ENCODE measurements at places on chromosomes 2 and 18.

GRCh38 chr2:75432761-75433361 lies 127.9 kb downstream of the EVA1A start:
- no peaks in the 10 kb centered on the region for H3K36me3 ChIP-seq
- peak; percentile 65 for DNase-seq
- peaks cover 6% of the 10 kb centered on the region for H3K4me1 ChIP-seq
- no peak overlapping the region for H3K4me3 ChIP-seq
- H3K27me3 ChIP-seq: peaks cover 12% of the 10 kb centered on the region
- peak overlapping the region; percentile 78 for H3K27ac ChIP-seq

DNA sequence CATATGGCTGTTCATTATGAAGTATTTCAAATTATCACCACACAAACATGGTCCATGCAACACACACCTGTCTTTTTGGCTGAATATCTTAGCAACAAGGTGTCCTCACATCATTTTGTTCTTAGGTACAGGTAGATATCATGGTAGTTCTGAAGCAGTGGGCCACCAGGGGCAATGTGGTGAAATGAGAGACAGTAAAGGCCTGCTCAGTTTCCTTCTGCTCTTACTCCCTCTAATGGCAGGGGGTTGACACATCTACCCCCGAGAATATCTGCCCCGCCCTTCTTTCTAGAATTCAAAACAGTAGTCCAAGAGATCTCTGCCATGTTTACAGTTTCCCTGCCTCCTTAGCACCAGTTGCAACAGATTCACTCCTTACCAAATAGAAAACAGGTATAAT lies 147.0 kb upstream of the KLHL14 start:
- no peak overlapping the region for H3K4me3 ChIP-seq
- H3K27ac ChIP-seq: no peak overlapping the region
- H3K27me3 ChIP-seq: peaks cover 5% of the 10 kb centered on the region
- no peak for DNase-seq
- peaks cover 4% of the 10 kb centered on the region for H3K4me1 ChIP-seq
- H3K36me3 ChIP-seq: no peaks in the 10 kb centered on the region

DNA sequence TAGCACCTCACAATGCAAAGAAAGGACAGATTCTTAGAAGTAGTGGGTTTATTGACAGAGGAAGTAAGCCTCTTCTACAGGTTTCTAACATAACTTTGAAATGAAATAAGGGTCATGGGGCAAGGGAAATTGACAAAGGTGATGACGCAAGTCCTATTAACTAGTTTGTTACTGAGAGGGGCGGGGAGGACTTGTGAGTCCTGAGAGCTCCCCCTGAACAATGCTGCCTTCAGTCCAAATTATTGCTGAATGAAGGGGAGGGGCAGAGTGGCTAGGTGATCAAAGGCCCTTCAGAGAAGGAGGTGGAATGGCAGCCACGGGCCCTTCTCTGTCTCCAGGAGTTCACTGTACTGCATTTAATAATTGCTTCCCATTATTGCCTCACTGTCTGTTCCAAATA lies 390.0 kb downstream of the MEIS1 start:
- H3K27me3 ChIP-seq: no peaks in the 10 kb centered on the region
- H3K27ac ChIP-seq: no peak overlapping the region
- DNase-seq: no peak
- H3K4me3 ChIP-seq: no peak overlapping the region
- H3K4me1 ChIP-seq: no peaks in the 10 kb centered on the region
- H3K36me3 ChIP-seq: no peaks in the 10 kb centered on the region

DNA sequence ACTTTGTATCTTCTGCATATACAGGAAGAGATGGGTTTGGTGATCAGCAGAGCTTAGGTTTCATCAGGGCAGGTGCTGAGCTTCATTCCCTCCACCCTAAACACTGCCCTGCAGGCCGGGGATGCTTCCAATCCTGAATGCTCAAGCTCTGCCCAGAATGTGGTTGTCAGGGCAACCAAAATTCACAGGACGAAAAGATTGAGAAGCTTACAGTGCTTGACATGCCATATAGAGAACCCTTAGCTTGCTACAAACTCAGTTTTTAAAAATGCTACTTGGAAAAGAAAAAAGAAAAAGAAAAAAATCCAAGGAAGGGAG lies 65.6 kb downstream of the SH3RF3 start:
- DNase-seq: no peak
- no peak overlapping the region for H3K27ac ChIP-seq
- no peak overlapping the region for H3K4me3 ChIP-seq
- no peaks in the 10 kb centered on the region for H3K27me3 ChIP-seq
- no peaks in the 10 kb centered on the region for H3K36me3 ChIP-seq
- peaks cover 14% of the 10 kb centered on the region for H3K4me1 ChIP-seq

DNA sequence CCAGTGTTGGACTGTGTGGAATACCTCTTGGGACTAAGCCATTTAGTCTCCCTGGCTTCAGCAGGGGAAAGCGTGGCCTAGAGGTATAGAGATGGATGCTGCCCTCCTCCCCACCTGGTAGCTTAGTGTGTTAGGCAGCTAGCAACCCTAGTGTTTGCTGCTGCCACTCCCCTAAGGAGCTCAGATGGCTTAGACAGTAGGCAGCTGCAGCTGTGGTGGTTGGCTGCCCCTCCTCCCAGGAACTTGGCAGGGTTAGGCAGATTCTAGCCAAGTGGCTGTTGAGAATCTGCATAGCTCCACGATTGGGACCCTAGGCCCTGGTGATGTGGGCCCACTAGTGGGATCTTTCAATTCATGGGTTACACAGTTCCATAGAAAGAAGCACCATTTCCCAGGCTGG lies 550.4 kb upstream of the CHAC2 start:
- H3K4me1 ChIP-seq: no peaks in the 10 kb centered on the region
- no peak for DNase-seq
- no peaks in the 10 kb centered on the region for H3K27me3 ChIP-seq
- H3K36me3 ChIP-seq: no peaks in the 10 kb centered on the region
- H3K4me3 ChIP-seq: no peak overlapping the region

- no peaks in the 10 kb centered on the region for H3K4me1 ChIP-seq
- no peak overlapping the region for H3K27ac ChIP-seq
- no peak overlapping the region for H3K4me3 ChIP-seq
- H3K36me3 ChIP-seq: peaks cover 86% of the 10 kb centered on the region
- DNase-seq: peak; percentile 53
- H3K27me3 ChIP-seq: no peaks in the 10 kb centered on the region
Measured at GRCh38 chr2:54665436-54665856, 58.0 kb upstream of the EML6 start.

GRCh38 chr2:8217468-8218030 lies 464.3 kb upstream of the ID2 start:
- no peak overlapping the region for H3K27ac ChIP-seq
- peak; percentile 7 for DNase-seq
- H3K36me3 ChIP-seq: no peaks in the 10 kb centered on the region
- H3K27me3 ChIP-seq: no peaks in the 10 kb centered on the region
- H3K4me1 ChIP-seq: no peaks in the 10 kb centered on the region

- H3K4me1 ChIP-seq: no peaks in the 10 kb centered on the region
- no peak overlapping the region for H3K4me3 ChIP-seq
- no peaks in the 10 kb centered on the region for H3K27me3 ChIP-seq
- no peak overlapping the region for H3K27ac ChIP-seq
- H3K36me3 ChIP-seq: no peaks in the 10 kb centered on the region
- no peak for DNase-seq
Measured at GRCh38 chr2:43941966-43942365, 53.8 kb downstream of the LRPPRC start.

DNA sequence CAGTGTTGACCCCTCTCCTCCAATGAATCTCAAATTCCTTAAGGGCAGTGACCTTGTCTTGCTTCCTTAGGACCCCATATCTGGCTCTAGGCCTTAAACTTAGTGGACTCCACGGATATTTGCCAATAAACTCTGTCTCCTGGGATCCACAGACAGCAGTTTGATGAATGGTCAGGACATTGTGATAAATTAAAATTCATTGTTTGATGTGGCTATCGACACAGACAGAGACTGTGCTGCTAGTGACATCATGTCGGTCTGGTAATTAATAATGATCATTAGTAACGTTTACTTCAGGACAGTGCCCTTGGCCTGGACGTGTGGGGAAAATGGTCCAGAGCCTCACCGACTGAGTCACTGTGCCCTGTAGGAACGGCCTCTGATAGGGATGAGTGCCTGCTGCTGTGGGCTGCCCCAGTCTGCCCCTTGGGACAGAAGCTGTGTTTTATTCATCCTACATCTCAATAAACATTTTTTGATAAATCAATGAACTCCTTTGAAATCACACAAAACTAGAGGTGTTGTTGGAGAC lies 5.2 kb upstream of the SLC35F6 start:
- DNase-seq: peak; percentile 61
- H3K36me3 ChIP-seq: no peaks in the 10 kb centered on the region
- H3K27me3 ChIP-seq: no peaks in the 10 kb centered on the region
- peaks cover 19% of the 10 kb centered on the region for H3K4me1 ChIP-seq
- H3K4me3 ChIP-seq: no peak overlapping the region

DNA sequence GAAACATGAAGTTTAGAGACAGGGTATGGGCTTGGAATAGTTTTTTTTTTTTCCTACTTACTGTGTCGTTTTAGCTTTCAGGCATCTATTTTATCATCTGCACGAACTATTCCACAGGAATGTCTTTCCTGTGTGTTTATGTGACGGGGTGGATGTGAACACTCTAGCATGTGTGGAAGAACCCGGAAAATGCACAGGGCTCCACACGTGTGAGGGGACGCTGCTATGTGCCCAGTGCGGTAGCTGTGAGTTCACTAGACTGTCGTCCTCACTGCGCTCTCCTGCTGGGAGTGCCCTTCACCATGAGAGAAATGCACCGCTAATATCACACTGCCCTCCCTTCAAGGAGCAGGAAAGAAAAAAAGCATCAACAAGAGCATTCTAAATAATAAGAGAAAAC lies 250.8 kb upstream of the PXDN start:
- peaks cover 26% of the 10 kb centered on the region for H3K27me3 ChIP-seq
- no peak for DNase-seq
- no peaks in the 10 kb centered on the region for H3K36me3 ChIP-seq
- peak overlapping the region; percentile 30 for H3K27ac ChIP-seq
- H3K4me1 ChIP-seq: peaks cover 26% of the 10 kb centered on the region

- no peaks in the 10 kb centered on the region for H3K27me3 ChIP-seq
- H3K27ac ChIP-seq: no peak overlapping the region
- H3K36me3 ChIP-seq: no peaks in the 10 kb centered on the region
- no peak for DNase-seq
- no peak overlapping the region for H3K4me3 ChIP-seq
- peaks cover 4% of the 10 kb centered on the region for H3K4me1 ChIP-seq
Measured at GRCh38 chr2:39483534-39483933, 46.4 kb upstream of the MAP4K3 start.

DNA sequence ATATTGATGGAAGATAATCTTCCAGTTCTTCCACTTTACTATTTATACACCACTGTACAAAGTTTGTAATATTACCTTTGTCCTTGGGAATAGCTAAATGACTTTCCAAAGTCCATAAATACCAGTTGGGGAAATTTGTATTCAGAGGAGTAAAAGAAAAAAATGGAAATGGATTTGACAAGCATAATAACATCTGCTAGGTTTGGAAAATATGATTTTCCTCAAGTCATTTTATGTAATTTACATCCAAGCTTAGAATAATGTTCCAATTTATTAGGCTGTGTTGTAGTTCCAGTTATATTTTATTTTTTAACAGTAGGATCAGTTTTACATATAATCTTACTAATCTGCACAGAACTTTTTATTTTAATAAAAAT lies 563.0 kb upstream of the PKDCC start:
- H3K4me3 ChIP-seq: no peak overlapping the region
- H3K4me1 ChIP-seq: no peaks in the 10 kb centered on the region
- H3K27me3 ChIP-seq: no peaks in the 10 kb centered on the region
- H3K36me3 ChIP-seq: no peaks in the 10 kb centered on the region
- no peak for DNase-seq
- no peak overlapping the region for H3K27ac ChIP-seq

DNA sequence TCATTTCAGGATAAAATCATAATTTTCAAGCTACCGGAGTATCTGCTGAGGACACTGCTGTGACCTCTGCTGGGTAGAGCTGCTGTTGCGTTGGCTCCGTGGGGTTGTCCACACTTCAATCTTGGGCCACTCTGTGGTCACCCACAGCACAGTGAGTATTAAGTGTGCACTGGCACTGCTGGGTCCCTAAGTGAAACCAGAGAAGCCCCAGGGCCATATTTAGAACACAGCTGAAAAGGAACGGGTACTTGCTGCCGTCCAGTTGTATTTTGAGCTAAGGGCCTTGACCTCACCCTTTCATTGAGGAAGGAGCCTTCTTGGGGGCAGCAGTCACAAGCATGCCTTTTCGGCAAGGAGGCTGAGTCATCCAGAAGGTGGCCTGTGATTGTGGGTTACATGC lies 10.1 kb downstream of the SLC9A4 start:
- H3K4me3 ChIP-seq: no peak overlapping the region
- no peaks in the 10 kb centered on the region for H3K36me3 ChIP-seq
- peaks cover 12% of the 10 kb centered on the region for H3K27me3 ChIP-seq
- H3K4me1 ChIP-seq: peaks cover 6% of the 10 kb centered on the region
- DNase-seq: no peak

- H3K27me3 ChIP-seq: no peaks in the 10 kb centered on the region
- H3K27ac ChIP-seq: no peak overlapping the region
- no peaks in the 10 kb centered on the region for H3K36me3 ChIP-seq
Measured at GRCh38 chr18:61639886-61640285, 252.9 kb downstream of the RNF152 start.

GRCh38 chr2:28644760-28645159 lies 106.9 kb upstream of the PPP1CB start:
- no peak overlapping the region for H3K4me3 ChIP-seq
- DNase-seq: no peak
- H3K36me3 ChIP-seq: no peaks in the 10 kb centered on the region
- H3K4me1 ChIP-seq: peaks cover 14% of the 10 kb centered on the region
- no peak overlapping the region for H3K27ac ChIP-seq

GRCh38 chr18:49699303-49699702 lies 114.0 kb downstream of the ACAA2 start:
- peaks cover 15% of the 10 kb centered on the region for H3K4me1 ChIP-seq
- no peaks in the 10 kb centered on the region for H3K27me3 ChIP-seq
- no peak overlapping the region for H3K4me3 ChIP-seq
- no peak for DNase-seq
- H3K36me3 ChIP-seq: no peaks in the 10 kb centered on the region

DNA sequence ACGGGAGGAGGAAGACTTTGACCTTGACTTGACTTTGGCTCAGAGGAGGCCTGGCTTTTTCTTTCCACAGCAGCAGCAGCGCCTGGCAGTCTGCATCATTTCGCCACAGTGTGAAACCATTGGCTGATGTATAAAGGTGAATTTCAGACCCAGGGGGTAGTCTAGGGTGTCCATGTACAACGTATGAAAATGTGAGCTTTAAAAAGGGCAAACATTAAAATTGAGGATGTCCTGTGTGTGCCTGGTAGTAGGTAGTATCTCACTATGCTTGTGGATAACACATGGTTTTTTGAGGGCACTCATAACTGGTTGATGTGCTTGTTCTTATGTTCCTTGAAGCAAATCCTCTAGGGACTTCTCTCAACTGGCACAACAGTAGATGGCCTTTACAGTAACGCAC lies 86.1 kb downstream of the LPIN1 start:
- no peak overlapping the region for H3K4me3 ChIP-seq
- no peak for DNase-seq
- H3K27me3 ChIP-seq: no peaks in the 10 kb centered on the region
- H3K36me3 ChIP-seq: peaks cover 8% of the 10 kb centered on the region
- H3K27ac ChIP-seq: no peak overlapping the region
- peaks cover 12% of the 10 kb centered on the region for H3K4me1 ChIP-seq

All from mesenchymal stem cell (in vitro differentiated cells and primary cell).